ENCODE measurements at places on chromosomes 5 and 9. TPM values are rescaled to one million over a fixed set of nuclear protein-coding genes. Genes with fewer than 3 reads are reported as not detected.

Gene SH2D3C
- 39.3 TPM for total RNA-seq

Gene LOX
- total RNA-seq: 0.25 TPM

Gene ORM1
- not detected for total RNA-seq

Gene GABRA6
- total RNA-seq: not detected

Gene DNAI1
- not detected for total RNA-seq

Gene BAAT
- 0.15 TPM for total RNA-seq

DNA sequence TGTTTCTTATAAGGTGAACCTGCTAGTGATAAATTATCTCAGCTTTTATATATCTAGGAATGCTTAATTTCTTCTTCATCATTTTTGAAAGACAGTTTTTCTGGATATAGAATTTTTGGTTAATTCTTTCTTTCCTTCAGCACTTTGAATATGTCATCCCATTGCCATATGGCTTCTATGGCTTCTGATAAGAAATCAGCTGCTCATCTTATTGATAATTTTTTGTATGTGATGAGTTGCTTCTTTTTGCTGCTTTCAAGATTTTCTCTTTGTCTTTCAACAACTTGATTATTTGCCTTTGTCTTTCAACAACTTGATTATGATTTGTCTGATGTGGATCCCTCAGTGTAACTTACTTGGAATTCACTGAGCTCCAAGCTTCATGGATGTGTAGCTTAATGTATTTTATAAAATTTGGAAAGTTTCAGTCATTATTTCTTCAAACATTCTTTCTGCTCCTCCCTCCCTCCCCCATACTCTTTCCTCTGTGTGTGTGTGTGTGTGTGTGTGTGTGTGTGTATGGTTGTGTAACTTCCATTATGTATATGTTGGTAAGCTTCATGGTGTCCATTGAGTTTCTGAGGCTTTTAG, 243.9 kb downstream of the TLE1 start:
- H3K27me3 ChIP-seq: no peaks in the 10 kb centered on the region
- H3K4me3 ChIP-seq: no peak overlapping the region
- no peaks in the 10 kb centered on the region for H3K4me1 ChIP-seq
- H3K27ac ChIP-seq: no peak overlapping the region
- no peak for DNase-seq
- H3K36me3 ChIP-seq: no peaks in the 10 kb centered on the region

- peaks cover 19% of the 10 kb centered on the region for H3K27me3 ChIP-seq
- H3K27ac ChIP-seq: no peak overlapping the region
- no peak overlapping the region for H3K4me3 ChIP-seq
These were observed 558 bp downstream of the SHROOM1 start for GRCh38 chr5:132829742-132830435.

DNA sequence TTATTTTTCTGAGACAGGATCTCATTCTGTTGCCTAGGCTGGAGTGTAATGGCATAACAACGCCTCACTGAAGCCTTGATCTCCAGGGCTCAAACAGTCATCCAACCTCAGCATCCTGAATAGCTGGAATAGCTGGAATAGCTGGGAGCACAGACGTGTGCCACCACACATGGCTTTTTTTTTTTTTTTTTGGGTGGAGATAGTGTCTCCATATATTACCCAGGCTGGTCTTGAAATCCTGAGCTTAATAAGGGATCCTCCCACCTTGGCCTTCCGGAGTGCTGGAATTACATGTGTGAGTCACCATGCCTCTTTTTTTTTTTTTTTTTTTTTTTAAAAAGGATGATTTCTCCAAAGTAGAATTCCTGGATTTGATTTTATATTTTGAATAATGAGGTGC, 60.7 kb downstream of the NSD1 start:
- H3K4me3 ChIP-seq: no peak overlapping the region
- peaks cover 53% of the 10 kb centered on the region for H3K36me3 ChIP-seq
- H3K27ac ChIP-seq: no peak overlapping the region
- no peaks in the 10 kb centered on the region for H3K27me3 ChIP-seq
